ENCODE measurements at places on chromosomes 7 and 10.
A peak's percentile ranks its signal among the peaks of the same experiment; 100 is the strongest.

DNA sequence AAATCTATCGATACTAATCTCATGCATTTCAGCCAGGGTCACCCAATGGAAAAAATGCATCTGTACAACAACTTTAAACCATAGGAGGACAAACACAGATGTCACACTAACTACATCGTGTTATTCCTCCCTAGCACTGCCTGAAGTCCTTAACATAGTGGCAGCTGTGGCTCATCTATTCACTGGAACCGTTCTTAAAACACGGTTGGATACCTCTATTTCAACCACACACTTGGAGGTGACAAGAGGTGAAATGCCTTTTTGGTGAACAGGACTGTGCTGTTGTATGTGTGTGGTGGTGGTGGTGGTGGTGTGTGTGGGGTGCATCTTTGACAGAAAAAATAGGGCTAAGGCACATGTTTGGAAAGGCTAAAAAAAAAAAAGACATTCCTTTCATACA is 93.1 kb downstream of the NRP1 start:
- no peak for DNase-seq

DNA sequence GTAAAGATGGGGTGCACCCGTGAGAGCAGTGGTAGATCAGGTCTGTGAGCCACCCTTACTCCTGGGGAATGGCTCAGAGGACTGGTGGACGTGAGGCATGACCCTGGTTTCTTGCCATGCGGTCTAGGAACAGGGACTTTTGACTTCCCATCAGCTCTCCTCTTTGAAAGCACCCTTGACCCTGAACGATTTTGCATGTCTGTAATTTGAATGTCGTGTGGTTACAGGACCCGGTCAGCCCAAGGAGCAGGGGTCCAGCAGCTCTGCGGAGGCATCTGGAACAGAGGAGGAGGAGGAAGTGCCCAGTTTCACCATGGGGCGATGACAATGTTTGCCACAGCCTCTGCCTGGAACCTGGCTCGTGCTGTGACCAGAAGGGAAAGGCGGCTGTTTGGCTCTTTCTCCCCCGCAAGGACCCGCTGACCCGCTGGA is 8.6 kb upstream of the ORAI2 start:
- DNase-seq, result no peak

GRCh38 chr7:102251531-102252365 is 34.9 kb upstream of the SH2B2 start:
- no peak for DNase-seq

DNA sequence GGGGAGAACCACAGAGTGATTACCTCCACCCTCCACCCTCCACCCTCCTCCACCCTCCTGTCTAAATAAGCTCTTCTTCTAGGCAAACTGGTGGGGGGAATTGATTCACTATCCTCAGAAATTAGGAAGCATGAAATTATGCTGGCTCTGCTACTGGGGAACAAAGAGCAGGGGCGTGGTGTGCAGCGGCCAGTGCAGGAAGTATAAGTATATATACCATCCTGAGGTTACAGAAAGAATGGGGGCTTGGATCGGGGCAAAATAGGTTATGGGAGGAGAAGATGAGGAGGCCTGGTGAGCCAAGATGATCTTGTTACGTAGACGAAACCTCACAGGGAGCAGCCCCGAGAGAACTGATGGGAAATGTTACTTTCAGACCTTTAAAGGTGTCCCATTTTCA is 49.1 kb downstream of the SYPL1 start:
- DNase-seq, result no peak

DNA sequence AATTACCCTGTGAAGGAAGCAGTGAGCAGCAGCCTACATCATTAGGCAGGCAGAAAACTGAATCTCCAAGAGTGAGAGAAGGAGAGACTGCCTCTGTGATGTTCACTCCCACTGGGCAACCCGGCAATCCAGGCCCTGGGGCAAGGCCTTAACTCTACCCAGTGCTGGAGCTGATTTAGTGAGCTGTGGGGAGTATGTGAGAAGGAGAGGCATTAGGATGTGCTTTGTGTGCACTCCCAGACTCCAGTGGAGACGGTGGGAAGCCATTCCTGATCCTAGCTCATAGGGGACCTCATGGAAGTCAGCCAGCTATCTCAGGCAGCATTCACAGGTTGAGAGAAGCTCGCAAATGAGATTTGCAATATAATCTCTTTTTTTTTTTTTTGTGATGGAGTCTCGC is 41.1 kb upstream of the CDK13 start:
- DNase-seq, result no peak

- peak; percentile 36 for DNase-seq
Observed at GRCh38 chr10:12720217-12720981, 281.1 kb downstream of the CCDC3 start.

DNA sequence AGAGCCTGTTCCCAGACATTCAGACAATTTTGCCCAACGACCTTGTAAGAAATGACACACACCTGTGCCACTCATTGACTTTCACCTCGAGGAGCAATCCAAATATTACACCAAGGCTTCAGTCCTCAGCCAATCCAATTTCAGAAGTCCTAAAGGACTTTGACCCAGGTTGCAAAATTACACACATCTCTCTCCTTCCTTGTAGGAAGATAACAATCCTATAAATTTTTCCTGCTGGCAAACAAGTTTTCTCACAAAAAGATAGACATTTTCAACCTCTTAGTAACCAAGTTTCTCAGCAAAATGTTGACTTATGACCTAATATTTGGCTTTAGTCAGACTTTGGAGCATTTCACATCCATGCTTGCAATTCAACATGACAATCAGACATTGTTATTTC is 745.0 kb downstream of the GRID1 start:
- no peak for DNase-seq

DNA sequence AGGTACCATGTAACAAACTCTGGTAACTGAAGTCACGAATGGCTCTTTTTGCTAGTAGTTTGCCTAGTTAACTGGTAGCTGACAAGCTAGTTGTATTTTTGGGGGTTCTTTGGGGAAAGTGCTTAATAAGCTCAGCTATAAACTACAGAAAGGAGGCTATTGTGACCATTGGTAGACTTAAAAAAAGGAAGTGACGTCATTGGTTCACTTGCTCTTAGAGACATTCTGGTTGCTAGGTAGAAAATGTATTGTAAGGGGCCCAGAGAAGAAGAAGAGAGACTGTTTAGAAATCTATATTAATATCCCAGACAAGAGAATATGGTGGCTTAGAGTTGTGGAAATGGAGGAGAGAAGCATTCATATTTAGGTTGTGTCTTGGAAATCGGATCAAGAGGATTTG is 103.0 kb downstream of the NXPH1 start:
- DNase-seq, result no peak

- no peak for DNase-seq
Observed at GRCh38 chr7:112529521-112529920, 48.7 kb downstream of the LSMEM1 start.

- no peak for DNase-seq
Observed at GRCh38 chr7:36037121-36037662, 115.9 kb upstream of the EEPD1 start.

DNA sequence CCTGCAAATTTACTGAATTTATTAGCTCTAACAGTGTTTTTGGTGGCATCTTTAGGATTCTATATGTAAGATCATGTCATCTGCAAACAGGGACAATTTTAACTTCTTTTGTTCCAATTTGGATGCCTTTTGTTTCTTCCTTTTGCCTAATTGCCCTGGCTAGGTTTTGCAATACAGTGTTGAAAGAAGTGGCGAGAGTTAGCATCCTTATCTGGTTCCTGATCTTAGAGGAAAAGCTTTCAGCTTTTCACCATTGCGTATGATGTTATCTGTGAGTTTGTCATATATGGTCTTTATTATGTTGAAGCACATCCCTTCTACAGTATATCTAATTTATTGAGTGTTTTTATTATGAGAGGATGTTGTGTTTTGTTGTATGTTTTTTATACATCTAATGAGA is 301.4 kb downstream of the PTPRN2 start:
- no peak for DNase-seq

GRCh38 chr10:113019096-113019495 is 69.0 kb downstream of the TCF7L2 start:
- DNase-seq, result no peak

DNA sequence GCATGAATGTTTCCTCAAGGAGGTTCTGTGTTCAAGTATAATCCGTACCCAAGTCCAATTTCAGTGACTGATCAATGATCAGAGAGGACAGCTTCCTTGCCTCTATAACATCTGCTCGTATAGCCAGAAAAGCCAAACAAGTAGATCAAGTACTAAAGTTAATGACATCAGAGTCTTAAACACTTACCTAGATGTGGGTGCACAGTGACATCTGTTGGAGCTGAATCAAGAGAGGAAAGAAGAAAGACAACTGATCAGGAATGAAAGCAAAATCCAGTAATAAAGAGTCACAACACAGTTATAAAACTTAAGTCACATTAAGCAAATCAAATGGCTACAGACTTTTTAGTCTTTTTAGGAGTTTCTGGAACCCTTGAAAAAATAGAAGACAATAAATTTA is 236.5 kb downstream of the RELN start:
- DNase-seq, result no peak
